Stimulated activated CD4-positive, alpha-beta T cell treated with anti-CD3 and anti-CD28 coated beads, Interleukin-1b, Interleukin-23, amount 100 ng/mL, for 24 hours (primary cell): ENCODE measurements at places on chromosomes 11 and 22.

DNA sequence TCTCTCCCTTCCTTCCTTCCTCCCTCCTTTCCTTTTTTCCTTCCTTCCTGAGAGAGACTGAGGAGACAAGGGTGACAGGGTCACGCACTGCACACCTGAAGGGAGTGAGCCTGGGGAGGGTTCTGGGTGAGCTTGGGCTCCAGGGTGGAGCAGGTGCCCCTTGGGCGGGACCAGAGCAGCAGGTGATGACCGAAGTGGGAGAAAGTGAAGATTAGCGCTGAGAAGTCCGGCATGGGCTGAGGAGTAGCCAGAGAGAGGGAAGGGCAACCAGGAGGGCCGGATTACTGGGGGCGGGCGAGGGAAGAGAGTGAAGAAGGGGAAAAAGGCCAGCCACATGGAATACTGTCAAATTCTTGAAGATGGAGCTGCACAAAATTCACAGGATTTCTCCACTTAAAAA lies 99.2 kb upstream of the LMO1 start:
- no peak for DNase-seq

DNA sequence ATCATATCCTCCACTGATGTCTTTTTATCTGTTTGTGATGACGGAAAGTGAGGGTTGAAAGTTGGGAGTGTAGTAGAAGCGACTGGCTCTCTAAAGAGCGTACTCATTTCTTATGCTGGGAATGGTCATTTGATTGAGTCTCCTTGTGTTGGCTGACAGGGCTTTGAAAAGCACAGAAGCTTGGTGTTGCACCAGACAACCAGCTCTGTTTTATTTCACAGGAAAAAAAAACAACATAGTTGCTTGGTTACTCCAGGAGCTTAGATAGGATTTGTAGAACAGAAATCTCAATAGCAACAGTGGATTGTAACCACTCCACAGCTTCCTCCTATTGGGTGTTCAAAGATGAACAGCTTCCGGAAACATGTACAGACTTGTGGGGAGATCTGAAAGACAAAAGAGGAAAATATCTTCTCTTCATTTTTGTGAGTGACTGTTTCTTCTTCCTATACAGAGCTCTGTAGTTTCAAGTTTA lies 2.7 kb downstream of the RBM14 start:
- no peak for DNase-seq

DNA sequence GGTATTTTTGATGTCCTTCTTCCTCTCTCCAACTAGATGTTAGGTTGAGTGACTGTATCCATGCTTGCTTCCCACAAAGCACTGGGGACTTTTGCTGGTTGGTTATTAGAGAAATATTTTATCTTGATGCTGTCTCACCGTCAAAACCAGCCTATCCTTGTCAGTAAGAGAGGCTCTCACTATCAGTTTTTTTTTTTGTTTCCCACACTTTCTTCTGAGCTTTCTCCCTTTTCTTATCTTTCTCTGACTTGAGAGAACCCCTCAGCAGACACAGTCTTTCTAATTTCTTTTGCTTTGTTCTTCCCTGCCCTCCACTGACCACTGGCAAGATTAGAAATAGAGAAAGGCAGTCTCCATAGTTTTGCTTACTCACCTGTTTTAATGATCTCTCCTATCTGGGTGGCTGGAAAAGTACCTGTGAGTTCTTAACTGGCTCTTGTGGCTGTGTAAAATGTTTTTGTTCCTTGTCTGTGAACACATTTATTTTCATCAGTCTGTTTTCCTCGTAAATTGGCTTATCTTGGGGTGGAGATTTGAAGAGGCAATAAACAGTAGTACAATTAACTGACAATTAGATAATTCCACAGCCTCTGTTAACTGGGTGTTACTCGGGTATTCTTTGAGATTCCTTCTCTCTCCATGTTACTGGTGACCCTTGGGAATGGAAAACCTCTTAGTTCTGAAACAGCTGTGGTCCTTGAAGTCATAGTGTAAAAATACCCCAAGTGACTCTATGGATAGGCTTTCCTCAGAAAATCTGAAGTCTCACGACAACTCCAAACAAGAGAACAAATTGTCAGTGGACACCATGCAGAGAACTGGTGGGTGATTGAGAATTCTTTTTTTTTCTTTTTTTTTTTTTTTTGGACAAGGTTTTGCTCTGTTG lies at the start of gene NXPE1:
Gene NXPE1 (minus strand): TSS at position 457 of the 886 bp plus-strand sequence. CDS start 8,680 bp downstream, outside the sequence.
- DNase-seq, result no peak

DNA sequence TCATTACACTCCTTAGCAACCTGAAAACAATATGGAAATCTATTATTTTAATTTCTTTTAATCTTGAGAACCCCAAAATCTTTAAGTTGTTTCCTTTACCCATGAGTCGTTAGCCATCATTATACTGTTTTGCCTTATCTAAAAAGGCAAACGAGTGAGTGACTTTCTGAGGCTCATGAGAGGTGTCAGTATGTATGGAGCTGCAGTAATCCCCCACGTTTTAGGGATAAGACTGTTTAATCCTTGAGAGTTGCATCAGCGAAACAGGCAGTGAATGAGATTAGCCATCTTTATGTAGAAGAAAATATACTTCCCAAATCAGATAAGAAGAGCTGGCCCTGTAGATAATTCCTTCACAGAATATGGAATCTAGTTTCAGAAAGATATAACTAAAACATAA lies 1147.0 kb downstream of the DLG2 start:
- no peak for DNase-seq

DNA sequence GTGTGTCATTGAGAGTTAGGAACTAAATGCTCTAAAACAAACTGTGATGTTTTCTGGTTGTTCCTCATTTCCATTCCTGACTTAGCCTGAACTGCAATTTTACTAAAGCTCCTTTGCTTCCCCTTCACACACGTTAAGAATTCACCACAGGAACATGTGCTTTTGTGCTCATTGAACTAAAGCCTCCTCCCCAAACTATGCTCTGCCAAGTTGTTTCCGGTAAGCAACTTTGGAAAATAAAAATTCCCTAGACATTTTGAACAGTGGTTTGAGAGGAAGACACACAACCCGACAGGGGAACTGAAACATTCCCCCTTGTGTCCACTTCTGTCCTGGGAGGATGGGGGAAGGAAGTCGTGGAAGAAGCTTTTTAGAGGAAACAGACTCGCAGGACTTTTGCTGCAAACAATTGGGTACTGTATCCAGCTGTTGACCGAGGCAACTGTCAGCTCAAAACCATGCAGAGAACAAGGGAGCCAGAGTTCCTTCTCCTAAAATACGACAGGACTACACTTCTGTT lies 66.9 kb downstream of the GAB2 start:
- DNase-seq, result no peak

GRCh38 chr11:95337175-95337957 lies 106.4 kb upstream of the SESN3 start:
- no peak for DNase-seq

GRCh38 chr11:95688501-95689222 lies 100.9 kb downstream of the FAM76B start:
- no peak for DNase-seq

DNA sequence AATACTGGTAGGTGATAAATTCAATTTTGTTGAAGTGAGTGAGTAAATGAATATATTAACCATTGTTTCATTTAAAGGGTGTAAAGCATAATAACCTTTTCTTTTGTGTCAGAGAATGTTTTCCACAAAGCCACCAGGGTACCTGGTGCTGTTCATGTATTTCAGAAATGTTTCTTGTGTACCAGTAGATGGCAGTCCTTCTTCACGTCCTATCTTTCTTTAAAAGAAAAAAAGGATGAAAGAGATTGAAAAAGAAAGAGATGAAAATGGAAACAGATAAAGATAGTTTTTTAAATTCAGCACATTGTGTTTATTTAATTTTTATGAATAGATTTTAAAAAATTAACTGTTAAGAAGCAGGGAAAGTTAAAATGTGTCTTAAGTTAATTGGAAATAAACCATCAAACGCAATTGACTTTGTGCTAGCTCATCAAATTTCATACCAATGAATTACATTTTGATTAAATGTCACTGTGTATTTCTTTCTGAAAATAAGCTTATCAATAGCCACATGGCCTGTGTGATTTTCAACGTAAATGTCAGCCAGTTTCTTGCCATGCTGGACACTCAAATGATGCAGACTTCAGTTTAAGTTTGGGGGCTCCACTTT lies 65.5 kb upstream of the CHORDC1 start:
- DNase-seq, result no peak

GRCh38 chr11:130472434-130472961 lies 24.1 kb downstream of the ADAMTS15 start:
- no peak for DNase-seq

DNA sequence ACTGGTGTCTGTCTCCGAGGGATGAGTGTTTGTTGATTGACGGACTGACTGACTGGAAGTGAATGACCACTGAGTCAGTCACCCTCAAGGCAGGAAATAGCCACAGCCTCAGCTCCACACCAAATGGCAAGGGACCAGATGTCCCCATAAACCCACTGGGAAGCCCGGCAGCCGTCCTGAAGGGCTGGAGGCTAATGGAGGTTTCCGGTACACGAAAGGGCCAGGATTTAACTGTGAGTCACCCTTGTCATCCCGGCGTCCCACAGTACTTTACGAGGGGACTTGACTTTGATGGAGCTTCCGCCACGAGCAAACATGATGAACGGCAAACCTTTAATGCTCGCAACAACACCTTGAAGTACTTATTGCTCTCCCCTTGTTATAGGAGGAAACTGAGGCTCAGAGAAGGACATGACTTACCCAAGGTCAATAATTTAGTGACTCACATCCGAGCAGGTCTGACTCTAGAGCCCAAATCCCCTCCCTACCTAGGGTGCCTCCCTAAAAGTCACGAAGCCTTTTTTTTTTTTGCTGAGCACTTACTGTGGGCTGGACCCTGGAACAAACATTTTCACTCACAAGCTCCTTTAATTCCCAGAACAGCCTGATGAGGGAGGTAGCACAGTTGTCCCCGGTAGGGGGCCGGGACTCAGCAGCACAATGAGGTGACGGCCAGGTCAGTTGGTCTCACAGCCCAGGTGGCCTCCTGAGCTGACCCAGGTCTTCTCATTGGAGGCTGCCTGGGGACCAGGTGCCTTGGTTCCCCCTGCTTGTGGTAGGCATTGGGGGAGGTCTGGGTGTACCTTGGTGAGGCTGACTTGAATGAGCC lies 25.2 kb upstream of the GCAT start:
- no peak for DNase-seq
